ENCODE measurements at places on chromosomes 2 and 18.

DNA sequence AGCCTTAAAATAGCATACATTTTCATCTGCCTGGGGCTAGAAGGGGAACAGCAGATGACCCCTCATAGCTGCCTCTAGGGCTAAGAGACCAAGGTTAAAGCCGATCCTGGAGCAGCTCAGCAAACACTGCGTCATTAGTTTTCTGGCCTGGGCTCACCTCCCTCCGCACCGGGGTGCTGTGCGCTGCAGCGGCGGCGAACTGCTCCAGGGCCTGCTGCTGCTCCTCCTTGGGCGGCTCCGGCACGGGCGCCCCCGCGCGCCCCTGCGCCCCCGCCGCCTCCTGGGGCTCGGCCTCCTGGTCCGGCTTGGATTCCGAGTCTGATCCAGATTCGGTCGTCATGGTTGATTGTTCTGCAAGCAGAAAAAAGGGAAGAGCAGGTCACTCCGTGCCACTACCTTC lies 55.0 kb downstream of the EPB41L3 start:
- no peak for DNase-seq

GRCh38 chr18:5543773-5544389 lies at the start of gene EPB41L3:
Gene EPB41L3, minus strand, starts transcription at chr18:5543997. Its CDS starts 54,814 bp downstream, at chr18:5489183.
- DNase-seq = no peak

- no peak for DNase-seq
Measured at GRCh38 chr2:71796174-71796593, 342.8 kb downstream of the DYSF start.

DNA sequence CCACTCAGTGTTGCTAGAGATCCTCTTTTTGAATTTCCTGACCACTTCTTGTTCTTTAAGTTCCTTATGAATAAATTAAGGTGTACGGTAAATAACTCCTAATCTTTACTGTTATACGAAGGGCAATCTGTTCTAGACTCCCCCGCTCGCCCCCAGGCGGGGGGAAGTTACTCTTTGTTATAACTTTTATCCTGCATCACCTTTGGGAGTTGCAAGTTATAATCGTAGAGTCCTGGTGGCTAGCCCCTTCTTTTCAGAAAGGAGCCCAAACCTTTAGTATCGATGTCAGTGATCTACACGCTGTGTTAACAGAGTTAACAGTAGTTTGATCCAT lies 652 bp downstream of the GCA start:
- DNase-seq = no peak

DNA sequence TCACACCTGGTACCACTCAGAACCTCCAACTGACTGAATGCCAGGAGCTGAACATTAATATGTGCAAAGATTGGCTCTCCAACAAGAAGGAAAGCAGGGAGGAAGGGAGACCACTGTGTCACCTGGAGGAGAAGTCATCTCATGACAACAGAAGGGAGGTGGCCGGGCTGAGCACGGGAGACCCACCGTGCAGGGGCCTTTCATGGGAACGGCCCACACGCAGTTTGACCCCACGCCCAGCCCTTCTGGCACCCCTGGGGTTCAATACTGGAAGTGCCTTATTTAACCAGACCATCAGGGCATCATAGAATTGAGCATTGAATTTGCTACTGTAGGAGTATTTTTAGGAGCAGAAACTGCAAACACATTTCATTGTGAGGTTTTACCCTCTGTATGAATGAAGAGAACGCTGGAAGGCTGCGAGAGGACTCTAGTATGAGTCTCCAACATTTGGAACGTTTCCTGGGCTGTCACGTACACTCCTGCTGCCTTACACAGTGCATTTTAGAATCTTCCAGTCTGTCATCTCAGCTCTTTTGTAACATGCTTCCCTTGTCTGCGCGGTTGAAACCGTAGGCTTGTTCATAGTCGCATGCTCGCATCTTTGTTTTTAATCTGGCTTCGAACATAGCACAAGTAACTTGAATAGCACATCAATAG lies 132.1 kb downstream of the NFATC1 start:
- no peak for DNase-seq

DNA sequence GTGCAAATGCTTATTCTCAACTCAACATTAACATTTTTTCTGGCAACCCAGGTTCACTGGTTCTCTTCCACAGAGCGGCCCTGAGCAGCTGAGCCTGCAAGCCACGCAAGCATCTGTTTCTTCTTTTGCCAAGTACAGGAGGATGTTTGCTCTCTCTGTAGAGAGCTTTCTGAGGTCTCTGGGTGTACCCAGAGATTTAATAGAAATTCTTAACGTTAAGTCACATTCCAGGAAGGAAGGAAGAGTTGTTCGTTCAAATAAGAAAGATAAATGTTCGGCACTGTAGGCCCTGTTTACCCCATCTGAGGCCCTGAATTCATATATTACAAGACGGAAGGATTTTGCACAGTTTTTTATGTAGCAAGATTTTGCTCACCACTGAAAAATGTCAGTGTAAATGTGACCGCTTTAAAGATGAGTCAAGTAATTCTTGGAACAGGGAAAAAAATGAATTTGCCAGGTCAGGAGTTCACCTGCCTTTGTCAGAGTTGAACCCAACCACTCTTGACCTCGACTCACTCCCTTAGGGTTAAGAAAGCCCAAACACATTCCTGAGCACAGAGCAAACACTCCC lies 30.1 kb downstream of the KCTD18 start:
- DNase-seq = no peak

GRCh38 chr2:126687503-126687902 lies 31.5 kb downstream of the GYPC start:
- no peak for DNase-seq

- no peak for DNase-seq
Measured at GRCh38 chr2:98263362-98263761, 82.9 kb upstream of the CNGA3 start.

DNA sequence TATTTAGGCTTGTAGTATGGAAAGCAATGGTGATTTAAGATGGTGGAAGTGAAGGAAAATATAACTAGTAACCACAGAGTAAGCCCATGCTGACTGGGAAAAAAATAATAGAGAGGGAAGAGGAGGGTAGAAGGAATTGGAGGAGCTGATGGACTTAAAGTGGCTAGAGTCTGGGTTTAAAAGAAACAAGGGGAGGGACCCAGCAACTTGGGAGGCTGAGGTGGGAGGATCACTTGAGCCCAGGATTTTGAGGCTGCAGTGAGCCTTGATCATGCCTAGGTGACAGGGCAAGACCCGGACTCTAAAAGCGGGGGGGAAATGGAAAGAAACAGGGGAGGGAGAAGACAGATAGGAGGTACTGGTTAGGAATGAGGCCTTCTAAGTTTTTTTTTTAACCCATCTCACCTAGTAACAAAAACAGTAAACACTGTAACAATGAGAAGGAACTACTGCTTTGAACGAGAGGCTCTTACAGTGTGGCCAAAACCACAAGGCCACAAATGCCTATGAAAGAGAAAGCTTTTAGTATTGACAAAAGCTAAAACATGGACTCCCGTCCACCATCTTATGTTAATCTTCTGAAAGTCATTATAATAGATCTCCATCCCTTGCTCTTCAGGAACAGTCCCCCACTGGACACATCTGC lies 26.6 kb downstream of the METTL8 start:
- DNase-seq = peak; percentile 88

DNA sequence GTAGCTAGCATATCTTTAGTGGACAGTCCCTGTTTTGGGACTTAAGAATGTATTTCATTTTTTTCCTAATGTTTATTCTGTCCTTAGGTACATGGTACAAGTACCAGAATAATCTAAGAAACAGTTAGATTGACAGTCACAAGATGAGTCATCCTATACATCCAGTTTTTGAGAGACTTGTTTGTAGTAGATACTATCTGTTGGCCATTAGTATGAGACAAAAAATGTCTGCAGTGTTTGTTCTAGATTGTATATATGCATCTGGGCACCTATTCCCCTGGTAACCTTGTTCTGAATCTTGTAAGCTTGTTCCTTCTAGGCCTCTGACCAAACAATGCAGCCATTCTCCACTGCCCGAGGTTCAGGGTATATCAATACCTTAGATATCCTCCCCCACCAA lies 1343.5 kb downstream of the SUCLG1 start:
- DNase-seq = no peak

DNA sequence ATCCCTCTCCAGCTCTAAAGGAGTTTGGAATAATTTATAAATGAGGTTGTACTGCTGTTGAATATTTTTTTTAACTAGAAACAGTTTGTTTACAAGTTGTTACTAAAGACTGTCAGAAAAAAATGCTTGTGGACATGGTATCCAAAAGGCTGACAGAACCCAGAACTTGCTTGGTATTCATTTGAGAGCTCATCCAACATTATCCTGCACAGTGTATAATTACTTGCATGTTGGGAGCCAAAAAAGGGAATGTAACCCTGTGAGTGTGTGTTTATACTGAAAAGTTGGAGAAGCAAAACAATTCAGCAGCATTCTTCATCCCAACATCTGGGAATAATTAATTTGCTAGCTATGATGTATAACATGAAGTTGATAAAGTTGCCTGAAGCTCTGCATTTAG lies 42.1 kb upstream of the EHBP1 start:
- DNase-seq = no peak

DNA sequence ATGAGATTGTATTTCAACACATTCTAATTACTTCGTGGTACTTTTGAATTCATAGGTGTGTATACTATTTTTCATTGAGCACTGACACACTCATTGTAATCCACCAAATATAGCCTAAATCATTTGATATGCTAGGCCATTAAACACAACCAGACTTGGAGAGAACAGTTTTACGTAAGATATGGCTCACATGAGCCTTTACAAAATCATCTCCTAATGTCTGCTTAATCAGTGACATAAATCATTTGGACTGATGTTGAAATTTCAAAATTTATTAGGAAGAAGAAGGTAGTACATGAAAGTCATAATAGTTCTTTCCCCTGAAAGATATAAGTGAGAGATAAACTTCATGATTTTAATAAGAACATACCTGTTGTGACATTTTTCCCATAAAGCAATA lies 550.2 kb upstream of the LINC00305 start:
- DNase-seq = no peak
